Umbilical cord (tissue), 2 donors: ENCODE measurements at places on chromosomes 3 and 15. TPM values are rescaled to one million over a fixed set of nuclear protein-coding genes. Genes with fewer than 3 reads are reported as not detected.

DNA sequence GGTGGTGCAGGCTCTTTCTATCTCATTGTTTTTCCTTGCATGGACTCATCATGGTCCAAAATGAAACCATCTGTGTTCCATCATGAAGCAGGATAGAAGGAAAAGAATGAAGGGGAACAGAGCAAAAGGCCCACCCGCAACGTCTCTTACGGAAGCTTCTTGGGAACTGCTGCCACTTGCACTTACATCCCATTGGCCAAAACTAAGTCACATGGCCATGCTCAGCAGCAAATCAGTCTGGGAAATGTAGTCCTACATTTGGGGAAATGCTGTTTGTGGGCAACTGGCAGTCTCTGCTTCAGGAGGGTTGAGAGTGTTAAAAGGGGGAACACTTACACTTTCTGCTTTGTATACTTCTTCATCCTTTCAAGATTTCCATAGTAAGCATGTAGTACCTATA, 191.6 kb downstream of the SV2B start:
- DNase-seq: no peak

Gene TRAIP
- not detected for total RNA-seq

Gene MYO5C
- total RNA-seq: 2.2 TPM

DNA sequence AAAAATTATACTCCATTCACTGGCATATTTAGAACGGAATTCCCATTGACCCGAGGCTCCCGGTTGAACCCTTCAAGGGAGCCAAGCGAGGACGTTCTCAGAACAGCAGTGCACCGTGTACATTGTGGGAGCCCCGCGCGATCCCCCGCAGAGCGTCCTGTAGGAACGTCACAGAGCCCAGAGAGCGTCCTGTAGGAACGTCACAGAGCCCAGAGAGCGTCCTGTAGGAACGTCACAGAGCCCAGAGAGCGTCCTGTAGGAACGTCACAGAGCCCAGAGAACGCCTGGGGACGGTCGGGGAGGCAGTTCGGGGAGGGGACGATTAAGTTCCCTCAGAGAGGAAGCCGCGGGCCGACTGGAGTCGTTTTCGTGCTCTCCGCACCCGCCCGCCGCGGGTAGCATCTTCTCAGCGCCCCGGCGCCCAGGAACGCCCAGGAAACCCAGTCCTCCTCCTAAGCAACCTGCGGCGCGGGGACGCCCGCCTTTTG, 506 bp upstream of the ATP1B3 start:
- DNase-seq: no peak

Gene ISL2
- total RNA-seq: not detected
